ENCODE measurements at places on chromosomes 16 and 17.

GRCh38 chr17:74110467-74110866 is 93.0 kb upstream of the RPL38 start:
- DNase-seq: peak; percentile 18

- no peak for DNase-seq
These were observed 74.5 kb upstream of the C17orf78 start for GRCh38 chr17:37301288-37301687.

DNA sequence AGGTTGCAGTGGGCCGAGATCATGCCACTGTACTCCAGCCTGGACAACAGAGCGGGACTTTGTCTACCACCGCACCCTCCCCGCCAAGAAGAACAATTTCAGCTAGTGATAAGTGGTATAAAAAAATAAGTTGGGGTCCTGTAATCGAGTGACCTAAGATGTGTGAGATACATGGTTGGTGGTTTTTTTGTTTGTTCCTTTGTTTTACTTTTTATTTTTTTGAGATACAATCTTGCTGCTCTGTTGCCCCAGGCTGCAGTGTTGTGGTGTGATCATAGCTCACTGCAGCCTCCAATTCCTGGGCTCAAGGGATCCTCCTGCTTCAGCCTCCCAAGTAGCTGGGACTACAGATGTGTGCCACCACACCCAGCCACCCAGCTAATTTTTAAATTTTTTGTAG is 58.7 kb downstream of the PITPNC1 start:
- no peak for DNase-seq

- DNase-seq: no peak
These were observed 59.0 kb downstream of the TOX3 start for GRCh38 chr16:52487849-52488457.

- no peak for DNase-seq
These were observed 18.3 kb downstream of the SLC38A10 start for GRCh38 chr17:81276781-81277180.

- no peak for DNase-seq
These were observed 30.8 kb downstream of the B9D1 start for GRCh38 chr17:19331543-19332245.

- DNase-seq: no peak
These were observed 23.3 kb downstream of the SEC14L5 start for GRCh38 chr16:4981473-4981872.

DNA sequence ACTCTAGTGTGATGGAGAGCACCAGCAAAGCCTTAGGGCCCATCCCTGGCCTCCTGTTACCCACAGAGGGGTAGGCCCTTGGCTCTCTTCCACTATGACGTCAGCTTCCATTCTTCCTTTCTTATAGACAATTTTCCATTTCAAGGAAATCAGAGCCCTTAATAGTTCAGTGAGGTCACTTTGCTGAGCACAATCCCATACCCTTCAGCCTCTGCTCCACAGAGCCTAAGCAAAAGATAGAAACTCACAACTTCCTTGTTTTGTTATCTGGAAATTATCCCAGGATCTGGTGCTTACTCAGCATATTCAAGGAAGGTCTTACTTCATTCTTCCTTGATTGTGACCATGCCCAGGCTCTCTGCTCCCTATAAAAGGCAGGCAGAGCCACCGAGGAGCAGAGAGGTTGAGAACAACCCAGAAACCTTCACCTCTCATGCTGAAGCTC is at the start of gene CCL8:
CCL8 (plus strand) TSS at position 397 of the 445 bp plus-strand sequence. CDS start 67 bp downstream, outside the sequence.
- DNase-seq: no peak

DNA sequence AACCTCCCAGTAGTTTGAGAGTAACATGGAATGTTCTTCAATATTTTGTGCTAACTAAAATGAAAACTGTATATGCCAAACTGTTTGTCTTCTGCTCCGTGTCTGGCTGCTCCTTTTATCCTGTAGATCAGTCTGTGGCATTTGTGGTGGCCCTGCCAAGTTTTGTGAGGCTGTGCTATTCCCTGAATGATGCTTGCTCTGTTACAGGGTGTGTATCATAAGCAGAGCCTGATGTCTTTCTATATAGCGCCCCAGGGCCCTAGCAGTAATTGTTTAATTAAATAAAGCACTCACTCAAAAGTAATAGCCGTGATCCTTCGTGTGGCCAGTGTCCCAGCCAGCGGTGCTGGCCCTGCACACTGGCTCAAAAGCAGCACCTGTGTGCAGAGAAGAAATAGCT is 27.8 kb upstream of the NAT9 start:
- no peak for DNase-seq

- DNase-seq: peak; percentile 41
These were observed 33.9 kb downstream of the ANKFY1 start for GRCh38 chr17:4229627-4230541.

- DNase-seq: no peak
These were observed 29.8 kb downstream of the CA10 start for GRCh38 chr17:52128721-52129120.

Measured in thyroid gland (tissue), 4 donors.